NCI-H1105 treated with DMSO at 0.1 percent for 48 hours (cell line): ENCODE measurements at places on chromosomes 5 and 9.

- DNase-seq: peak; percentile 76
Observed at GRCh38 chr5:180631549-180632383, 17.6 kb downstream of the FLT4 start.

DNA sequence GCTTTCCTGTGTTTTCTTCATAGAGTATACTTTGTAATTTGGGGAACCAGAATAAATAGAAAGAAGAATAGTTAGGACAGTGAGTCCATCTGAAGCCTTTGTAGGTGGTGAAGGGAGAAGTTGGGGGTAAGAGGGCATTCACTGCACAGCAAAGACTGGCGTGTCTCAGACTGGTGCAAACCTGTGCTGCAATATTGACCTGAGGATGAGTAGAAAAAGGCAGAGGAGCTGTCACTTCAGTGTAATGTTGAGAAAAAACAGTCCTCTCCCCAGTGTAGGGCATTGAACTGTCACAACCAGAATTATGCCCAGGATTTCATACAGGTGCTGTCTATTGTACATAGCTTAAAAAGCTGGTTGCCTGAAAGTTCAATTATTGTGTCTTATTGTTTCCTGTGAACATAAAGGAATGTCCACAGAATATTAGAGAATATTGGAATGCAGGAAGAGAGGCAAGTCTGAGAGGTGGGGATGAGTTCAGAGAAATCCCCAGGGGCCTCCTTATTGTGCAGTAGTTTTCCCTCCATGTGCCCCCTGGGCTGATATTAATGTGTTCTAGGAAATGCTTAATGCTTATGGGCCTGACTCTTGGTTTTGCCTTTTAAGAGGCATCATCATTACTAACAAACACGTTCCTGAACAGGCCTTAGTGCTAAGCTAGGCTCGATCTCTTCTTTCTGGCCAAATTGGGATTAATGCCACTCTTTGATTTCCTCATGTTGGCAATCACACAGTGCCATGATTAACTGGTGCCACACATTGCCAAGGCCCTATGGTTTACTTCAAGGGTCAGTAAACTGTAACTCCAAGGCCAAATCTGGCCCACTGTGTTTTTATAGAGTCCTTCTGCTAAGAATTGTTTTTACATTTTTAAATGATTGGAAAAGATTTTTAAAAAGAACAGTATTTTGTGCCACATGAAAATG lies 34.0 kb downstream of the DAPK1 start:
- no peak for DNase-seq

DNA sequence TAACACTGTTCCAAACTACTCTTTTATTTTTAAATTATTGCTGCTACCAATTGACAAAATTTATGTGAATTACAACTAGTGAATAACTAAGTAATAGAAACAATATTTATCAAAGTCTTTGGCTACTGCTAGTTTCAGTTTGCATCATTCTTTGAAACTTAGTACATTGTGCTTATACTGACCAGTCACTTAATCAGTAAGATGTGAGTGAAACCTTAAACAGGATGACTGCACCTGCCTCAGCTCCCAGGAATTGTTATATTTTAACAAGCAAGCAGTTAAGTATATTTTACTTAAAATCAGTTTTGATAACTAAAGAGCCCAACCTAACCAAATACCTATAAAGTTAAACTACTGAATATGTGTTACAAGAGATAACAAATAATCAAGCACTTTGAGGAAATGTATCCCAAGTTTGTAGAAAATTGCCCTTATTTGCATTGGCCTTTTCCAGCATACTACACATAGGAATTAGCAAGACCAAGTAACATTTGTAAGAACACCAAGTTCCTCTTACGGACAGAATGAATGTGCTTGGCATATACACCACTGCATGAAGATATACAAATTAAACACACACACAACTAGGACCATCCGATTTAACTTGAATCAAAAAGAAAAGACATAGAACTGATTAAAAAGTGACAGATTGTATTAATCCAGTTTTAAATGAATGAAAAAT lies 545.5 kb upstream of the DAB2 start:
- no peak for DNase-seq

GRCh38 chr5:95728494-95729114 lies 2.5 kb upstream of the RHOBTB3 start:
- no peak for DNase-seq

GRCh38 chr9:95053611-95054570 lies 263.6 kb downstream of the FANCC start:
- DNase-seq: no peak
